GM12864 (cell line): ENCODE measurements at places on chromosomes 12 and 14.

- no peak for DNase-seq
Measured at GRCh38 chr12:3269594-3269993, 192.4 kb downstream of the TSPAN9 start.

GRCh38 chr12:114916124-114916523, 232.1 kb upstream of the TBX3 start:
- DNase-seq: no peak

DNA sequence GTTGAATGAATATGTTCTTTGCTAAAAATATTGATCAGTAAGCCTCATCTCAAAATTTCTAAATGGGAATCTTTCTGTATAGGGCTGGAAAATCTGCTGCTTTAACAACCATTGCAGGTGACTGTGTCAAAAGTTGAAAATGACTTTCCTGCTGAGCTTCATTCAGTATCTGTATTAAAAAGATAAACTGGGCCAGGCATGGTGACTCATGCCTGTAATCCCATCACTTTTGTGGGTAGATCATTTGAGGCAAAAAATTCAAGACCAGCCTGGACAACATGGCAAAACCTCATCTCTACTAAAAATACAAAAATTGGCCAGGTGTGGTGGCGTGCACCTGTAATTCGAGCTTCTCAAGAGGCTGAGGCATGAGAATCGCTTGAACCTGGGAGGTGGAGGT, 213.7 kb upstream of the SYT10 start:
- no peak for DNase-seq

- DNase-seq: no peak
Measured at GRCh38 chr12:76101739-76102385, 17.4 kb upstream of the NAP1L1 start.

DNA sequence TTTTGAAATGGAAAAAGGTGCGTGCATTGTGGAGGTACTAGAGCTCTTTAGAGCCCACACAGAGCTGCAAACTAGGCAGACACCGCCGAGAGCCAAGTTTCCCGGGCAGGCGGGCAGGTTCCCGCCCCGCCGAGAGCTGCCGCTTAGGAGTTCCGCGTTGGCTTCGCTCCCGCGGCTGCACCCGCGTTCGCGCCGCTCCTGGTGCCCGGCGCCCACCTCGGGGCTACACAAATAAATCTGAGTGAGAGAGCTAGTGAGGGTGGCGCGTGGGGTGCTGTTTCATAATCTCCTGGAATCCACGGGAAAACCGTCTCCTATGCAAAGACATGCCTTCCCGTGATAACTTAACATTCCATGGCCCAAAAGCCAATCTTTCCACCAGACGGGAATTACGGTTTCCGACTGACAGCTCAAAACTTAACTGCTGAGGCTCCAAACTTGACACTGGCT, 645 bp downstream of the KITLG start:
- DNase-seq: no peak

GRCh38 chr12:84969226-84969625, 56.6 kb upstream of the SLC6A15 start:
- DNase-seq: no peak

DNA sequence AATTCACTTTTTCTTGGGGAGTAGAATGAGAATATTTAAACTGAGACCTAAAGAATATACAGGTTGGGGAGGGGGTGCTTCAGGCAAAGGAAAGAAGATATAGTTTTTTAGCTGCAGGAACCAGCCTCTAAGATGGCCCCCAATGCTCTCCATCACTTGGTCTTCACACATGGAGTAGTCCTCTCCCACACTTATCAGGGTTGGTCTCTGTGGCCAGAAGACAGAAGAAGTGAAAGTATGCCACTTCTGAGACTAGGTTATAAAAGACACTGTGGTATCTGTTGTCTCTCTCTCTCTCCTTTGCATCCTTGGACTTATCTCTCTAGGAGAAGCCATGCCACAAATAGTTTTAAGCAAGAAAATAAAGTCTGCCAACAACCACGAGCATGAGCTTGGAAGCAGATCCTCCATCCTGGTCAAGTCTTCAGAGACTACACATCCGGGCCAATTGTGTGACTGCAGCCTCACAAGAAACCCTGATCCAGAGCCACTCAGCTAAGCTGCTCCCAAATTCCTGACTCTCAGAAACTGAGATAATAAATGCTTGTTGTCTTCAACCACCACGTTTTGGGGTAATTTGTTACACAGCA, 18.0 kb downstream of the PUS7L start:
- no peak for DNase-seq

- DNase-seq: no peak
Measured at GRCh38 chr12:29081101-29081500, 68.0 kb upstream of the FAR2 start.

GRCh38 chr14:35243956-35244355, 48.2 kb upstream of the PSMA6 start:
- DNase-seq: no peak

GRCh38 chr12:83052890-83053541, 366.3 kb downstream of the TMTC2 start:
- DNase-seq: no peak

DNA sequence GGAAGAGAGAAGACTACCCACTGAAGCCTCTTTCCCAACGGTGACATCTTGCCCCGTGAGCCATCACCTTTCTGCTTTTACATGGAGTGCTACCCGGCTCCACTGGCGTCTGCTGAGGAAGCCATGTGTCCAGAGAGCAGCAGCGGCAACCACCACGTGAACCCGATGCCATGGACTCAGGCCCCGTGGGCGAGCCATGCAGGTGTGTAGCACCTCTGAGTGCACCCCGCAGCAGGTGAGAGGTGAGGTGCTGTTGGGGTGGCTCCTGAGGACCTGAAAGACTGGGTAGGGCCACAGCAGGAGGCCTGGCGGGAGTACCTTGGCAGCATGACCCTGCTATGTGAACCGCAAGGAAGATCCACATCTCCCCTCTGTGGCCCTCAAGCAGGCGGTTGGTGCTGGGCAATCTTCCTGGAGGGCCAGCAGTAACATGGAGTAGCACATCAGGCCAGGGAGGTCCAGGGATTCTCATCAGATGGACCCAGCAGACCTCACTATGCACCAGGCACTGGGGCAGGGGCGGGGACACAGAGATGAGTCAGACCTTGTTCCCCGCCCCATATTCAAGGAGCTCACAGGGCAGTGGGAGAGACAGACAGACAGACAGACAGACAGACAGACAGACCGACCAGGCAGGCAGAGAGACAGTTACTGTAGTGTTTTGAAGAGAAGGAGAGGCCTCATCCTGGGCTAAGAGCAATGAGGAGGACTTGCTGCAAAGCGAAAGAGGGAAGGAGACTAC, 129.6 kb downstream of the PAPOLA start:
- no peak for DNase-seq

DNA sequence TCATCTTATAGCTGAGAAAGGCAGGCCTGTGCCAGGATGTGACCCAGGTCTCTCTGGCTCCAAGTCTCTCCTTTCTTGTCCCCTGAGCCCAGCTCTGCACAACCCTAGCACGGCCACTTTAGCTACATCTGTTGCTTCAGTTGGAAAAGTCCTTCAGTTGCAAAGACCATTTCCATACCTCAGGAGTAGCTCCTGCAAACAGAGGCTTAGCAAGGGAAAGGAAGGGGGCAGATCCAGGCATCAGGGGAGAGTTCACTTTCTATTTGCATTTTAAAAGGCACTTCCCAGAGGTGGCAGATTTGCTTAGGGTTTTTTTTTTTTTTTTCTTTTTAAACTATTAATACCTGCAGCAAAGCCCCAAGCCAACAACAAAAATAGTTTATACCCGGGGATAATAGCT, 3.0 kb upstream of the PITPNM2 start:
- DNase-seq: no peak

DNA sequence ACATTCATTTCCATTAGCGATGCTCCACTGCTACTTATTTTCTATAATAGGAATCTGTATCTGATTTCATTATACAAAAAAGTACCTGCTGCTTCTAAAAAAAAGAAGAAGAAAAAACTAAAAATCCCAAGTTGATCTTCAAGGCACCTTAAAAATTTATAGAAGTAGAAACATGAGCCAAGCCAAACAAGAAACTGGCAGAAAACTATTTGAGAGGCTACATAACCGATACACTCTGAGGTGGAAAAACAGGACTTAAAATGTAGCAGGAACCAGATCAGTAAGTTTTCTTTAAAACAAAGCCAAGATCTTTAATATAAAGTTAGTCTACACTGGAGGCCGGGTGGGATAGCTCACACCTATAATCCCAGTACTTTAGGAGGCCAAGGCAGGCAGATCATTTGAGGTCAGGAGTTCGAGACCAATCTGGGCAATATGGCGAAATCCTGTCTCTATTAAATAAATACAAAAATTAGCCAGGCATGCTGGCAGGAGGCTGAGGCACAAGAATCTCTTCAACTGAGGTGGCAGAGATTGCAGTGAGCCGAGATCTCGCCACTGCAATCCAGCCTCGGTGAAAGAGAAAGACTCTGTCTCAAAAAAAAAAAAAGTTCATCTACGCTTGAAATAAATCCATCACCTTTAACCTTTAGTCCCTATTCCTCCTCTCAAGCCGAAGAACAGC, 278.6 kb downstream of the MED13L start:
- no peak for DNase-seq

- DNase-seq: no peak
Measured at GRCh38 chr12:6612652-6613014, 5.5 kb upstream of the CHD4 start.

- DNase-seq: no peak
Measured at GRCh38 chr12:109948368-109948767, 47.8 kb downstream of the GIT2 start.

- DNase-seq: no peak
Measured at GRCh38 chr12:119341988-119342387, 7.5 kb downstream of the CCDC60 start.

DNA sequence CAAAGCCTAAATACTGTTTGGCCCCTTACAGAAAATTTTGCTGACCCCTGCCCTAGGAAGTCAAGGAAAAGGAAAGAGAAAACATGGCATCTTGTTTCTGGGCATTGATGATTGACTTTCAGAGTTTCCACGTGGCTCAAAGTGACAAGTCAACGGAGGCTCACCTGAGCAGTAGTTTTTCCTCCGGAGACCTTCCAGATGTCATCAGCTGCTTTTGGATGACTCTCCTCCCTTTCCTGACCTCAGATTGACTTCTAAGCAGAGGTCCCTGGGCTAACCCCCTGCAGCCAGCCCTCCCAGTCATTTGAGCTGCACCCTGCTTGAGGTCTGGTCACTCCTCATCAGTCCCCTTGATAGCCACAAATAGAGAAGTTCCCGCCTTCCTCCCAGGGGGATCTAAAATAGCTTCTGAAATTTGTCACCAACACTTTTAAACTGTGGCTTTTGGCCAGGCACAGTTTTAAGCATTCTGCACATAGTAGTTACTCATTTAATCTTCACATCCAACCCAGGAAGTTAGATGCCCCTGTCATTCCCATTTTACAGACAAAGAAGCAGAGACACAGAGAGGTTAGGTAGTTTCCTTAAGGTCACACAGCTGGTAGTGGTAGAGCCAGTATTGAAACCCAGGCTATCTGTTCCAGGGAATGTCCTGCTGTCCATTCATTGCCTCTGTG, 143.4 kb downstream of the CHST11 start:
- DNase-seq: no peak

GRCh38 chr12:109495012-109495411, 17.6 kb downstream of the UBE3B start:
- DNase-seq: no peak

DNA sequence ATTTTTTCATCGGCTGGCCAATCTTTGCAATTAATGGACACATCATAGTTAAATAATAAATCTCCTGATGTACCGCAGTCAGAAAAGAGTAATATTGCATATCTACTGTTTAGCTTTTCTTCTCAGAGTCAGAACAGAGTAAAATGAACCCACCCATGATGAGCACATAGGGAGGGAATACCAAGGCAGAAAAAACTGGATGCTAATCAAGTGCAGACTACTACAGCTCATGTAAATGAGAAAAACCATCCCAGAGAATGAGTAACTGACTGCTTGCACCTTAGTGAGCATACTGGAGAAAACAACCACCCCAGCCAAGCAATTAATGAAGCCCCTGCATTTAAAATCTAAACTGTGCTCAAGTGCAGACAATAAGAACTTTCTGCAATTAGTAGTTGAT, 483.7 kb downstream of the MDGA2 start:
- DNase-seq: no peak
